Fibroblast of the aortic adventitia (primary cell): ENCODE measurements at places on chromosomes 1 and 21.

GRCh38 chr1:162676087-162676486, 43.8 kb downstream of the DDR2 start:
- DNase-seq, result peak; percentile 76

GRCh38 chr1:156899956-156900718, 6.6 kb downstream of the PEAR1 start:
- DNase-seq, result peak; percentile 40

- no peak for DNase-seq
Measured at GRCh38 chr1:32665915-32666314, 14.9 kb downstream of the RBBP4 start.

- no peak for DNase-seq
Measured at GRCh38 chr1:25194572-25195020, 37.7 kb downstream of the SYF2 start.

DNA sequence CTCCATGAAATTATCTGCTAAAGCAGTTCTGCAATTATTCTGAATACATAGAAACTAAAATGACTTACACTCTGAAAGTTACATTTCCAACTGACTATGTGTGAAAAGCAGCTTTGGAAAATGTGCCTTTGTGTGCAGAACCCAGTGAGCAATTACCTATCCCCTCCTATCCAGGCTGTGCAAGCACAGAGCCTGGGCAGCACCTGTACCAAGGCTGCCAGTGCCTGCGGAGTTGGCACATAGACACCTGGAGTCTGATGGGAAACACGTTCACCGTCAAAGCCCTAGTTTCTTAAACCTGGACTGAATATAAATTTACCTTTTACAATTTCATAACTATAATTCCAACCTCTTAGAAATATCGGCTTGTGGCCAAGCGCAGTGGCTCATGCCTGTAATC, 307.3 kb downstream of the KCNH1 start:
- no peak for DNase-seq

DNA sequence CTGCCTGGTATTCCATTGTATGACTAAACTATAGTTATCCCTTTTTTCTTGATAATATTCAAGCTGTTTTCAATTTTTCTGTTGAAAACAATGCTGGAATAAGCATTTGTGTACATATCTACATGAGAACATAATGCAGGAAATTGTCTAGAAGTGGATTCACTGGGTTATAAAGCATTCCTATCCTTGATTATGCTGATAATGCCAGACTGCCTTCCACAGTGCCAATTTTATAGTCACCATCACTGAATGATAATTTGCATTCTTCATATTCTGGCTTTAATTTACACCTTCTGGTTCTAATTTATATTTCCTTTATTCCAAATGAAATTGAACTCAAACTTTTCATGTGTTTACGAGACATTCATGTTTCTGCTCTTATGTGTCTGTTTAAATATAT, 651.0 kb upstream of the PLXNA2 start:
- no peak for DNase-seq

GRCh38 chr1:202133001-202133400, 10.3 kb downstream of the GPR37L1 start:
- DNase-seq, result no peak

DNA sequence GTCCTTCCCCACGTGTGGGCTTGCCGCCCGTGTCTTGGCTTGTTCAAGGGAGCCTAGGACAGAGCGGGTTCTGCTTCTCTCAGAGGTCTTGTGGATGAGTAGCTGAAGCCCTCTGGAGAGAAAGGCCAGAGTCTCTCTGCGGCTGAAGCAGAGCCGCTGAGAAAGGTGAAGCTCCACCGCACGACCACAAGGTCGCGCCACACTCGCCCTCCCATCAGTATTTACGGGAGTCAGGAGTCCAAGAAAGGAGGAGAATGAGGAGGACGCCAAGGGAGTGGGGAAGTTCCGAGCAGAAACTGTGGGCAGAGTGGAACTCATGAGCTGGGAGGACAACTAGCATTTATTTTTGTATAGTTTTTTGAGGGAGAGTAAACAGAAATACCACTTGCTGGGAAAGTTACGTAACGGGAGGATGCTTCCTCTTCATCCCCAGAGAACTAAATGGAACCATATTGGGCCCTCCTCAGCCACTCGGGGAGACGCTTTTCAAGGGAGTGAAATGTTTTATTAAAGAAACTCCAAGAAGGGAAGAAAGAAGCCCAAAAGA, 51.6 kb upstream of the HAO2 start:
- no peak for DNase-seq
